ENCODE measurements at places on chromosomes 3 and 15.

- no peak for DNase-seq
These were observed 9.5 kb downstream of the LRRC49 start for GRCh38 chr15:70902107-70902506.

DNA sequence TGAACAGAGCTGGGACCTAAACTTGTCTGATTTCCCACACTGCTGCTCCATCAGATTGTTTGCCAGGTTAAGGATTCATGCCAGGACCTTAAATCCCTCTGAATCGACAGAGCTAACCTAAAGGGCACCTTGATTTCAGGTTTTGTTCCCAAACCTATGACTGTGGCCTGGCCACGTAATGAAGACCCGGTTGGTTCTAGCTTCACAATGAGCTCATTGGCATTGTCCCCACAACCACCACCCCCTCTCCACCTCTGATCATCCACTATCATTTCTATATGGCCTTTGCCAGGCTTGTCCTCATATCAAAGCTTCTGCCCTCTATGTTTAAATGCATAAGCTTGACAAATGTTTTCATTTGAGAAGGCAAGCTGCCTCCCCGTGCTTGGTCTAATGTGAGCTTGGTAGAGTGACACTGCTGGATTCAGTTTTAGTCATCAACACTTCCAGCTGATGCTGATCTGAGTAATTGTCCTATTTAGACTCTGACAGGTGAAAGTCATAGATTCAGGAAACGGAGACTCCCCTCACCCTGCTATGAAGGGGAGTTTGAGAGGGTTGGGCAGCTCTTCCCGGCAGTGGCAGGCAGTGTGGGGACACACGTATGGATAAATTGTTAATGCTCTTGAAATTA, 407.1 kb upstream of the CFAP20DC start:
- DNase-seq: no peak

DNA sequence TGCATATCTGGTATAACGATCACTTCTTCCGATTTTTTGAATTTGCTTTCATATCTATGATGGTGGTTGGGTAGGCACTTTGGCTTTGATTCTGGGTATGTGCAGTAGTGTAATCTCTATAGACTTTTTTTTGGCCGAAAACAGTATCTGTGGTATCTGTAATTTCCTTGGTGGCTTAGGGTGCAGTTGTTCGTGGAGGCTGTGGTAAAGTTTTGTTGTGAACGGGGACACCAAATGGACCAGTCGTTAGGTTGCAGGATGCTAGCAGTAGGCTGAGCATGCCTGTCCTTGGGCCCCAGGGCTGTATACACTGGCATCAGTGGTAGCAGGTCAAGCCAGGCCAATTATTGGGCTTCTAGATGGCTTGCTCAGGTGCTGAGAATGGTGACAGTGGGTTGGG, 55.2 kb downstream of the CCDC66 start:
- peak; percentile 19 for DNase-seq

- peak; percentile 77 for DNase-seq
These were observed 2.8 kb downstream of the HEMK1 start for GRCh38 chr3:50572158-50572557.

DNA sequence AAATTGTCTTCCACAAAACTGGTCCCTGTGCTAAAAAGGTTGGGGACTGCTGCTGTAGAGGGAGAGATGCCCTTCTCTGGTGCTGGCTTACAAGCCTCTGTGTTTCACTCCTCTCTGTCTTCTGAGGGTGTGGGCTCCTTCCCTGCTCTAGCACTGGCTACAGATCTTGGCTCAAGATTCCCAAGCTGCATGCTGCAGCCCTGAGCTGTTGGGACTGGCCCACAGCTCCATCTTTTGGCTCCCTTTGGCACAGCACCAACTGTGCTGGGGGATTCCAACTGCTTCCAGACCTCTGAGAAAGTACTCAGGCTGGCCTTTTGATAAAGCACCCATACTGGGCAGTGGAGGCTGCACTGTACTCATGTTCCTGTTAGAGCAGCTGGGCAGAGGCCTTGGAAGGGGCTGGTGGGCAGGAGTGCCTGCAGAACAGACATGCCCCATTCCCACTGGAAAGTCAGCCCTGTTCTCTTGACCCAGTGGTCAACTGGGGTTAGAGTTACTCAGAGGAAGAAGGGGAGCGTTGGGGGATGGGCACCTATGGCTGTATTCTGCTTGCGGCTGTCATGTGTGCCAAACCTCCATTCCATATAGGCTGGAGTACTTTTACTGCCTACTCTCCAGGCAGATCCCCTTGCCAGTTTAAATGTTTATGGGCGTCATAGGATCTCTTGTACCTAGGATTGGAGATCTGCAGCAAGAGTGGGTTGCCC, 55.7 kb downstream of the GALK2 start:
- DNase-seq: no peak

DNA sequence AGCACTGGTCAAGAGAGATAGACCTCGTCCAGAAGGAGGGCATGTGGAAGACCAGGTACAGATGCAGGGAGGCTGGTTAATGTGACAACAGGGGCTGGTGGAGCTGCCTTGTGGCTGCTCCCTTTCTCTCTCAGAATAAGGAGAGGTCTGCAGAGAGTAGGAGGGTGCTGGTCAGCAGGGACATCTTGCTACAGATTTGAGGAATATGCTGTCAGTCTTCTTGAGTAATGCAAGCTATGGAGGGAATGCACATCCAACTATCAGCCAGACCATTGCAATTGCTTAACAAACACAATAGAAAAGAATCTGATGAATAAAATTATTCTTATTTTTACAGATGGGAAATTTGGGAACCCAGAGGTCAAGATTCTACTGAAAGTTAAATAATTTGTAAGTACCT, 20.3 kb upstream of the SIAH2 start:
- DNase-seq: no peak

- DNase-seq: no peak
These were observed 7.3 kb downstream of the FGD5 start for GRCh38 chr3:14826069-14826468.

DNA sequence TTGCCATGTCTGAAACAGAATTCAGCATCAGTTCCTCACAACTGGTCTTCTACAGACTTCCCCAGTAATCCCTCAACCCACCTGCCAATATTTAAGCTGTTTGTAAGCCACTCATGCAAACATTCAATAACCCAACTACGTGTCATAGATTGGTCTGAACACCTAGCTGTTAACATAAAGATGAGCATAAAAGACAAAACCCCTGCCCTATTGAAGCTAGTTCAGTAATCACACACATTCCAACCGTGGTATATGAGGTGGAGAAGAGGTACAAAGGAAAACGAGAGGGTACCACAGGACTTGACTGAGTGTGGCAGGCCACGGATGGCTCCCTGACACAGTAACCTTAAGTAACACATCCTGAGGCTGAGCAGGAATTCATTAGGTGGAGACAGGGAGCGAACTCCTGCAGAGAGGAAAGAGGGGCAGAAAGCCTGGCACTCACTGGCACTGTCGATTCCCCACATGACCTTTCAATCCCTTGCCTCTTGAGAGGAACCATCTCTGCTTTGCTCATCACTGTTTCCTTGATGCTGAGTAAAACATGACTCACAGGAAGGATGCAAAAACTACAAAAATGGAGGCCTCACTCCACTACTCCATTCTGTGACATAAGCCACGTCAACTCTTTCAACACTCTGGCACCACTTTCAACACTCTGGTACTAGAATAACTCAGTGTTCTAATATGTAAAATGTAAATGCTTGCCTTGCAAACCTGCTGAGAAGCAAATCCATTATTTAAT, 31.3 kb downstream of the RPN1 start:
- DNase-seq: peak; percentile 26

GRCh38 chr3:19866751-19867347, 67.2 kb downstream of the EFHB start:
- DNase-seq: no peak
